ENCODE measurements at places on chromosomes 6 and 20. TPM values are rescaled to one million over a fixed set of nuclear protein-coding genes. Genes with fewer than 3 reads are reported as not detected.
A peak's percentile ranks its signal among the peaks of the same experiment; 100 is the strongest.

Gene PRICKLE4
- 1.4 TPM for total RNA-seq

Gene SLC17A1
- total RNA-seq, result 11.1 TPM

Gene BANF2
- not detected for total RNA-seq

Gene PLN
- 1.3 TPM for total RNA-seq

Gene THBS2
- 4.9 TPM for total RNA-seq

Gene FRK
- 5.7 TPM for total RNA-seq

Gene PAK5
- 0.17 TPM for total RNA-seq

DNA sequence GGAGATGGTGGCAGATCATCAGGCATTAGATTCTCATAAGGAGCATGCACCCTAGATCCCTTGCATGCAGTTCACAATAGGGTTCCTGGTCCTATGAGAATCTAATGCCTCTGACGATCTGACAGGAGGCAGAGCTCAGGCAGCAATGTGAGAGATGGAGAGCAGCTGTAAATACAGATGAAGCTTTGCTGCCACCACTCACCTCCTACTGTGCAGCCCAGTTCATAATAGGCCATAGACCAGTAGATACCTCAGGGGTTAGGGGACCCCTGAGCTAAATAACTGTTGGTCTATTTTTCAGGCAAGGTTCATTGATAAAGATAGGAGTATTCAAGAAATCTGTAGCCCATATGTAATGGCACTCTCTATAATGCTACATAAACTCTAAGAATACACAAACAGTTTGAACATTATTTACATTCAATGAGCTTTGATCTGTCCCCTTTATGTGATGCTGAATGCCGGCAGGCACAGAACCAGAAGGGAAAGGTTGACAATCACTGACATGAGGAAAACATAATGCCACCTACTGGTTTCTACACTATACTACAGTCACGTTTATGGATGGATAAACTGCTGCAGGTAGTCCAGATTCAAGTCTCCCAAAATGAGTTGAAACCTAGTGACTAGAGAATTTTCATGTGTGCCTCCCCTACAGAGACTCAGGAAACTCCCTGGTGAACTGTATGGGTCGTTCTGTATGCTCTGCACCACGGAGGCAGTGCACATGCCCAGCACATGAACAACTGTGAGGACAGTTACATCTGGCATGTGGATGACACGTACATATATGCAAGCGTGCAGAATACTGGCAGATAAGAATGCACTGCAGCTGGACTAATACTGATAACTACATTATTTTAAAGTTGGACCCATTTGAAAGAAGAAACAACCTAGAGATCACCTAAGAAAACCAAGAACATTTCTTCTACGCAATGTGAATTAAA is 72.0 kb downstream of the DST start:
- no peak for DNase-seq

DNA sequence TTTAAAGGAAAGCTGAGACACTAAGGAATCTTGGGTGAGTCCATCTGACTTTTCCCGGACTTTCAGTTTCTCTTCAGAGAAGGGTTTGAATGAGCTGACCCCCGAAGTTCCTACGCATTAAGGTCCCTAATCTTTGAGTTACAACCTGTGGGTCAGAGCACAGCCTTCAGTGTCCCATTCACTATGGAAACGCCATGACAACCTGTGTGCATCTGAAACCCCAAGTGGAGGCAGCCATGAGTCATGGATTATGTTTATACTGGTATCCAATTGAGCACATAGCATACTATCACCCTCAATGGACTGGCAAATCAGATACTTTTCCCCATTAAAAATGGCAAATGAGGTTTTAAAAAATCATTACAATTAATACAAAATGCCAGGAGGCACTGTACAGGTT is 11.4 kb downstream of the MYLK4 start:
- no peak for DNase-seq

GRCh38 chr6:15352845-15353244 is 107.0 kb downstream of the JARID2 start:
- DNase-seq, result no peak

DNA sequence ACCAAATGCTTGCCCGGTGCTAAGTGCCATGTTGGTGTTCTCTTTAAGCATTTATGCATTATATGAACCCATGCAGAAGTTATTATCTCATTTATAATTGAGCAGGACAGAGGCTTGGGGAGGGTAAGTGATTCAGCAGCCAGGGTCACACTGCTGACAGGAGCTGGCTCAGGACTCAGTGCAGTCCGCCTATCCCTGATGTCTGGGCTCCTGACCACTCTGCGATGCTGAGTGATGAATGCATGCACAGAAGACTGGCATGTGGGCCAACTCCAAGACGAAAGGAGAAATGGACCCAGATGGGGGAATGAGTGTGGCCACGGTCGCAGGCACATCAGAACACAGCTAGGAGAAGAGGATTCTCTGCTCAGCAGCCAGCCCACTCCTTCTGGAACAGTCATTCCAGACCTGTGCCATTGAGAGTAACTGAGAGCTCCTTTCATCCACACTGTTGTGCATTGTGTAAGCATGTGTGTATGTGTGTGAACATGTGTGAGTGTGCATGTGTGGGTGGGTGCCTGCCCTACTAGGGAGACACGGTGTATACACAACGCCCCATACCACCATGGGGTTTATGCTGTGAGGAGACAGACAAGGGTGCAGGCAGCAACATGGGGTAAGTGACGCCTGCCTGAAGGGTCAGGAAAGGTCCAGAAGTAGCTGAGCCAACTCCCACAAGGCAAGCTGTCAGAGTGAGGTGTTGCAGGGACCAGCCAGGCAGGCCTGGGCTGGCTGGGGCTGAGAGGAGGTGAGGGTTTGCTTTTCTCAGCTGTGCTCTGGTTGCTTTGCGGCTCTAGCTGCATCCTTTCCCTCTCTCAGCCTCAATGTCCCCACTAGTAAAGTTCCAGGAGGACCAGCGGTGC is 97.8 kb upstream of the PMEPA1 start:
- DNase-seq, result no peak

- no peak for DNase-seq
Observed at GRCh38 chr6:15170126-15170525, 75.7 kb upstream of the JARID2 start.

GRCh38 chr6:133957780-133958242 is 4.8 kb downstream of the TBPL1 start:
- DNase-seq, result no peak

- DNase-seq, result peak; percentile 27
Observed at GRCh38 chr6:169380493-169380892, 126.8 kb upstream of the THBS2 start.

- no peak for DNase-seq
Observed at GRCh38 chr20:46423882-46424482, 17.6 kb upstream of the ELMO2 start.

DNA sequence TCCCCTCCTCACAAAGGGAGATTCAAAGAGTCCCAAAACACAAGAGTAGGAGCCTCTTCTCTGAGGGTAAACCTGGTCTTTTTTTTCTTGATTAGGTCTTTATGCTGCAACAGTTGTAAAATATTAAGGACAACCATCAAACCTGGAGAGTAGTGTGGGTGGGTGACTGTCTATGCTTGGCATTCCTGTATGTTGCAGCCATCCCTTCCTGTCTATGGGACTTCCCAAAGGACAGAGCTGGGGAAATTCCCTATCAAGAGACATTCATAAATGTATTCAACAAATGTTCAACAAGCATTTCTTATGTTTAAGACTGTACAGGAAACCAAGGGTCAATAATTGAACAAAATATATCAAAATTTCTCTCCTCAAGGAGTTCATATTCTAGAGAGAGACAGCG is 5.5 kb downstream of the BTN2A2 start:
- DNase-seq, result no peak

DNA sequence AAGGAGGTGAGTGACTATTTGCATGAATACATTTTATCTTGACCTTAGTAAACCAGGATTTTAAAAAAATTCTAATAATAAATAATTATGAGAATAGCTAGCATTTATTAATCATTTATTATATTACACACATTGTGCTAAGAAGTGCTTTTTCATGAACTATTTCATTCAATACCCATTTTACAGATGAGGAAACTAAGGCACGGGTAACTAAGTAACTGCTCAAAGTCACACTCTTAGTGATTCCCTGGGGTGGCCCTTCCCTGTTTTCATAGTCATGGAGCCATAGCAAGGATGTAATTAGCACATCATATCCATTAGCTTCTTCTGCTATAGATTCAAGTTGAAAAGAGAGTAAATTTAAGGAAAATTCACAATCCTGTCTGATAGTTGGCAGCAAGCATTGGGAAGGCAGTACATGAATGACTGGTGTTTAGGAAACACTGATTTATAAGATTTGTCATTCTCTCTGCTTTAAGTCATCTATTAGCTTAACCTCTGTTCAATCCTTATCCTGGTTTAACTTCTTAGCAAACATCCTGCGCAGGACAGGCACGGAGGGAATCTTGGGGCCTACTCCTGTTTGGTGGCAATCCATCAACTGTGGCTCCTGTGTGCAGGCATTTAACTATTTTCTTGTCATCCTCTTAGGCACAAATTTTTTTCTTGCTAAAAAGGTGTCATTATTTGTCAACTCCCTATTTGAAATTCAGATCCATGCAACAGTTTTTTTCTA is 68.3 kb downstream of the RIN2 start:
- DNase-seq, result no peak

DNA sequence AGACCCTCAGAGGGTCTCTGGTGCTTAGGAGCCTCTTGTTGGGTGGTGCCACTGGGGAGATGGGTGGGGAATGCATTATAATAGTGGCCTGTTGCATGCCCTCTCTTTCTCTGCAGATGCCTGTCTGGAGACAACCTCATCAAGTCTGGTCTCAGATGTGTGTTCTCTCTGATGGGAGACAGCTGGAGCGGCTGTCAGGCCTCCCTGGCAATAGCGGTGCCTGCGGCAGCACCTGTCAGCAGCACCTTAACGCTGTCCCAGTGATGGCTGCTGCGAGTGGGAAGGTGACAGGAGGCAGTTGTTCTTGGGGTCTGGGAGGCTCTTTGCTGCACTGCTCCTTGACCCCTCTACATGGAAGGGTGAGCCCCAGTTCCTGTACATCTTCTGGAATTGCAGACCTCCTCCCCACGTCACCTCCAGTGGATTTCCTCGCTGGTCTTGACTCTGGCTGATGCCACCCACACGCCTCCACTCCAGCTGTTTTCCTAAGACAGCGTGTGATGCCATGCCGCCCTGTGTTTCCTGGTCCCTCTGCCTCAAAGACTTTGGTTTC is 63.3 kb upstream of the BLCAP start:
- DNase-seq, result no peak

- DNase-seq, result no peak
Observed at GRCh38 chr20:39042279-39043150, 80.4 kb downstream of the DHX35 start.

DNA sequence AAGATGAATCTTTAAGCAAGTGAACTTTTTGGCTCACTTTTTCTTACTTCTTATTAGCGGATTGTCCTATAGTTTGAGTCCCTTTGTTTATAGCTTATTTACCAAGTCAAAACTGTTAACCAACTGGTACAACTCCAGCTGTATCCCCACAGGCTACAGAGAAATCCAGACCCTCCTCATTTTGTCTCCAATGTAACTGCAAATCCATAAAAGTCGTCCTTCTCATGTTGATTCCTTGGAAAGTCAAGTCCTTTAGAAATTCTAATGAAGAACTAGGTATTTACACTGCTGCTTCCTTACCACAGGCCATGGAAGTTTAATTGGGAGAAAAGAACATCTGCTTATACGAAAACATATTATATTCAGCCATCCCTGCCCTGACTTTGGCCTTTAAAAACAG is 729.1 kb upstream of the NRSN1 start:
- DNase-seq, result no peak
